Femur (tissue), 1 donor: ENCODE measurements at places on chromosomes 3 and 15.

DNA sequence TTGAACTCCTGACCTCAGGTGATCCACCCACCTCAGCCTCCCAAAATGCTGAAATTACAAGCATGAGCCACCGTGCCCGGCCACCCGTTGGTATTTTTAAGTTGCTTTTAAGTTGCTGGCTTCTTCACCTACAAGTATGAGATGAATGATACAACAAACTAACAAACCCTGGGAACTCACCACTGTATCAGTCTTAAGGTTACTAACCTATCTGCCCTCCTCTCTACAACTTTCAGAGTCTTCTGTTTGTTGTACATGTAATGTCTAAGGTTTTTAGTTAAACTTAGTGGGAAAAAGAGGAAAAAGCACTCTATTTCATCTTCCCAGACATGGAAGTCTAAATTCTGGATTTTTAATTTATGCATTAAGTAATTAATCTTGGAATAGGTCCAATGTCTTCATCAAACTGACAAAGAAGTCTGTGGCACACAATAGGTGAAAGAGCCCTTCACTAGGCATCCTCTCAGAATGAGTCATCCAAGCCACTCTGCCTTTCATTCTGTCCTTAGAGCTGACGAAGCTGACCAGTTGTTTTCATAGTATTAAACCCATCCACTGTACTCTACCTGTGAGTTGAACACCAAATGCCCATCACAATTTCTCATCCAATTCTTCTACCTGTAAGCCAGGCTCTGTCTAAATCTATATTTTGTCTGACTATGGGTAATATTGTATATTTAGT is 936.1 kb downstream of the TUSC7 start:
- DNase-seq, result no peak

- DNase-seq, result peak; percentile 65
Measured at GRCh38 chr3:43155464-43156121, 49.7 kb upstream of the POMGNT2 start.

DNA sequence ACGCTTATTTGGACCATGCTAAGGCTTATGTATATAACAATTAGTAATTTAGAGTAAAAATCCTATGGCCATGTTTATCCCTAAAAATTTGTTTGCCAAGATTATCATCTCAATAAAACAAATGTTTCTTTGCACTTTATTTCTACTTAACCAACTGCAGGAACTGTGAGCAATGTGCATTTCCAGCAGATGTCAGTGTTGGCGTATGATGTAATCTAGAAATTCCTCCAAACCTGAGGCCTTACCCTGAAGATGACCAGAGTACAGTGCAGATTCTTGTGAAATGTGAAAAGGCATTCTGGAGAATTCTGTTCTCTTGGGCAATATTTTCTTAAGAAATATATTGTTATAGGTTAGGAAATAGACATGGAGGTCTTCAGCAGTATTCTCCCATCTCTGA is 205.9 kb downstream of the MBNL1 start:
- no peak for DNase-seq

DNA sequence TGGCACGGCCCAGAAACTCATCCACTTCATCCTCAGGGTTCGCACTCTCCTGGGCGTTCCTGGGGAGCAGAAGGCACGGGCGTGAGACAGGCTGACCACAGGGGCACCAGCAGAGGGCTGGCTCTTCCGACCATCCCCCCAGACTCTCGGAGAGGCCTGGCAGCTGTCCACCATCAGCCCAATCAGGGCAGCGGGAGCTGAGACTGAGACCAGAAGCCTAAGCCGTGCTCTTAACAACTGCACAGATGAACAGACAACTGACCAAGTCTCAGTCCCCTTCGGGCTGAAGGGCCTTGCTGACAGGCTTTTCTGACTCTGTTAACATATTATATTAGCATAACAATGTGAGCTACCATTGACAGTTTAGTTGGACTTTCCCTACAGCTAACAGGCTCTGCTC is 118.0 kb downstream of the SEC22A start:
- DNase-seq, result no peak

- DNase-seq, result no peak
Measured at GRCh38 chr3:81496407-81497104, 264.9 kb downstream of the GBE1 start.

DNA sequence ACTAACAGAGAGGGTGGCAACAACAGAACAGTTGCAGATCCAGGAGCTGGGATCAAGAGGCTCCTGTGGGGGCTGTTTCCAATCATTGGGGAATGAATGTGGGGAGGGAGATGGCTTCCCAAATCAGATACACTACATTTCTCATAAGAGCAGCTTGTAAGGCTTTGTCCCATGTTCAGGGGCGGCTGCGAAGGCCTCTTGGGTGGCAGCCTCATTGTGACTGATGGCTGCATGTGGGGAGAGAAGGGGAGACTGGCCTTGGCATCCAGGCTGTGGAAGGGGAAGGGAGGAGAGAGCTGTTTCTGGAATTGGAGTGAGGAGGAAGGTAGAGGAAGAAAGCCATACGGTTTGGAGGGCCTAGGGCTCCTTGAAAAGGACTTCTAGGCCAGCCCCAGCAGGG is 326.6 kb upstream of the RGMA start:
- DNase-seq, result no peak

GRCh38 chr3:80233576-80233975 is 465.8 kb upstream of the ROBO1 start:
- no peak for DNase-seq

DNA sequence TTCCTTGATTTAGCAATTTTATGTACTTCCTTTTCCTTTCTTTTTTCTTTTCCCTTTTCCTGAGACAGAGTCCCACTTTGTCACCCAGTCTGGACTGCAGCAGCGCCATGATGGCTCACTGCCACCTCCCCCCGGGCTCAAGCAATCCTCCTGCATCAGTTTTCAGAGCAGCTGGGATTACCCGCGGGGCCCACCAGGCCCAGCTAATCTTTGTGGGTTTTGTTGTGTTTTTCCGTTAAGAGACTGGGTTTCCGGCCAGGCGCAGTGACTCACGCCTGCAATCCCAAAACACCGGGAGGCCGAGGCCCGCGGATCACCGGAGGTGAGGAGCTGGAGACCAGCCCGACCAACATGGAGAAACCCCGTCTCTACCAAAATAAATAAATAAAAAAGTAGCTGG is 17.7 kb downstream of the GOLGA8S start:
- DNase-seq, result no peak

DNA sequence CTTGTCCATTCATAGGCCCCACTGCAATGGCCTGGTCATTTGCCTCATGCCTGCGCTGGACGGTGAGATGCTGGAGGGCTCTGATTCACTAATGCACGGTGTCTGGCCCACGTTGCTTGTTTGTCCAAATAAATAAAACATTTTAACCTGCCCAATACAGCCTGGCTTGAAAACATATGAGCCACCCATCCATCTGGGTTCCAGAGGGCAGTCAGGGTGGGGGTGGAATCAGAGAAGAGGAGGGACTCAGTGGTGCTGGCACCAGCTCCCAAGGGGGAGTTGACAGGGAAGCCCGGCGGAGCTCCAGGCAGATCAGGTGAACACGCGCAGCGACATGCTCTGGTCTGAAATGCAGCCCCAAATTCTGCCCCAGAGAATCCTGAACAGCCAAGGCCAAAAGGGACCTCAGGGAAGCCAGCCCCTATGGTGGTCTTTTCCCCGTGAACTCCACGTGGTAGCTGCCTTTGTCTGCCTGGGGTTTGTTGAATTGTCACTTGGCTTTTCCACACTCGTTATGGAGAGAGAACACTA is 265.2 kb downstream of the UACA start:
- DNase-seq, result no peak

DNA sequence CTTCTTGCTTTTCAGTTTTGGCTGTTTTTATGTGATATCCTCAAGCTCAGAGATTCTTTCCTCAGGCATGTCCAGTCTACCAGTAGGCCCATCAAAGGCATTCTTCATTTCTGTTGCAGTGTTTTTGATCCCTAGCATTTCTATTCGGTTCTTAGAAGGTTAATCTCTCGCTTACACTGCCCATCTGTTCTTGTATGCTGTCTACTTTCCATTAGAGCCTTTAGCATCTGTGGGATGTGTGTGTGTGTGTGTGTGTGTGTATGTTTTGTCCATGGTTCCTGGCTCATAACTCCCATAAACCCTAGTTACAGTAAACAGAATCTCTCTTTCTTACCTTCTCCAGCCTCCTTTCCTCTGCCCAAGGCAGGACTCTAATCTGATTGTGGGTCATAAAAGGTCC is 5.1 kb upstream of the SLC22A13 start:
- DNase-seq, result no peak
